ENCODE measurements at places on chromosomes 5 and 9.

GRCh38 chr5:32233696-32234447 lies 59.8 kb upstream of the GOLPH3 start:
- no peak for DNase-seq

DNA sequence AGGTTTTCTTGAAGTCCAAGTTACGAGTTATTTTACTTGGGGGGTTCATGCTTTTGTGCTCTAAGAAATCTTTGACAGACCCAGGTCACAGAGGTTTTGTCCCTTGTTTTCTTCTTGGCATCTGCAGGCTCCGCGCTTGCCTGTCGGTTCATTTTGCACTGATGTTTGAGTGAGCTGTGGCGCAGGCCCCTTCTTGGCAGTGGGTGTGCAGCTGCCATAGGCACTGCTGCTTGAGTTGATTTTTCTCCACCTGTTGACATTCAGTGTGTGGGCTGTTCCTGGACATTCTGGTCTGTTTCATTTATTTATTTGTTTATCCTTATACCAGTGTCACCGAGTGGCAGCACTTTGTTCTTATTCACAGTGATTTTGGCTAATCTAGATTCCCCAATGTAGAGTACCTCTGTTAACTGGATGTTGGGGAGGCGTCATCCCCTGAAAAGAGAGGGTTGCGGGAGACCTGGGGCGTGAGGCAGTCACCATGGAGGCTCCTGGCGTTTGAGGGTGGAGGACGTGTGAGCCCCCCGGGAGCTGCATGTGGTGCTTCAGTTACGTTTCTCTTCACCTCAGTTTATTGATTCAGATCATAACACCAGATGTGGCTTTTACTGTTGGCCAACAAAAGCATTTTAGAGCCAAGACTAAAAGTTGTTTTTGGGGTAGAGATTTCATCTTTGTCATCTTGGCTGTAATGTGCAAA lies 121.4 kb upstream of the CACNA1B start:
- no peak for DNase-seq

DNA sequence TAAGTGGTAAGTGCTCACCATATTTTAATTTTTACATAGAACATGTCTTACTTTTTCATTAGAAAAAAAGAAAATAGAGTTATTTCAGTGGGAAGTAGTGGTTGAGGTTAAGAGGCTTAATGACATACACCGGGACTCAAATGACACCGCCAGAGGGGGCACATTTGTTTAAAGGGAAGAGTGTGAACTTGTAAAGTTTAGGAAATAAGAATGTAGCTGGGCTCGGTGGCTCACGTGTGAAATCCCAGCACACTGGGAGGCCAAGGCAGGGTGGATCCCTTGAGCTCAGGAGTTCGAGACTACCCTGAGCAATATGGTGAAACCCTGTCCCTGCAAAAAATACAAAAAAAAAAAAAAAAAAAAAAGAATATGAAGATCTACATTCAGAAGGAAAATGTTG lies 43.4 kb upstream of the TNFAIP8 start:
- no peak for DNase-seq

DNA sequence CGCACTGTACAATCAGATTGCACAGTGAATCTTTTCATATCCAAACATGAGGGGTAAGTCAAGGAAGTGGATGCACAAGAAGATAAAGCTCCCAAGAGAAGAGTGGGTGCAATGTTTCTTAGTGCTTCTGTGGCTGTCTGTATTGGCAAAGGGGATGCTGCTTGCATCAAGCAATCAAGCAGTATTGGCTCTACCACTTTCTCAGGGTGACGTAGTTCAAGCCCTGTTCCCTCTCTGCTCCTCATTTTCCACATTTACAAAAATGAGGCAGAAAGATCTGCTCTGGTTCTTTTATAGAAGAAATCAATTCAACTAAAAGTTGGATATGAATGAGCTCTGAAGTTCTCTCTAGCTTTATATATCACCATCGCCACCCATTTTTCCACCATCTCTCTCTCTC lies 2.3 kb downstream of the TNFSF8 start:
- peak; percentile 20 for DNase-seq

DNA sequence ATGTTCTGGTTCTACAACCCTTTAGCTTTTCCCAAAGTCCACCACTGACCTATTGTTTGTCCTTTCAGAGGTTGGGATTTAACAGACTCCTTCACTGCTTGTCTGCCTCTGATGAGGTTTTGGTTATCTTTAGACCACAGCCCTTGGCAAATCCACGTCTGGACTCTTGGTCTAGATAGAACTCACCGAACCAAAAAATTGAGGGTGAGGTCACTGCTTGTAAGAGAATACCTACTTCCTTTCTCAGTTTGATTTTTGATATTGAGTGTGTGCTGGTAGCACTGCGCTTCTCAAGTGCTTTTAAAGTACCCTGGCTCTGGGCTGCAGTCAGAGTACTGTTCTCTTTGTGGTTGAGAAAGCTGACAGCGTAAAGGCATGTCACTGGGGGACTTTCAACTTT lies 61.7 kb downstream of the JMY start:
- DNase-seq = no peak

DNA sequence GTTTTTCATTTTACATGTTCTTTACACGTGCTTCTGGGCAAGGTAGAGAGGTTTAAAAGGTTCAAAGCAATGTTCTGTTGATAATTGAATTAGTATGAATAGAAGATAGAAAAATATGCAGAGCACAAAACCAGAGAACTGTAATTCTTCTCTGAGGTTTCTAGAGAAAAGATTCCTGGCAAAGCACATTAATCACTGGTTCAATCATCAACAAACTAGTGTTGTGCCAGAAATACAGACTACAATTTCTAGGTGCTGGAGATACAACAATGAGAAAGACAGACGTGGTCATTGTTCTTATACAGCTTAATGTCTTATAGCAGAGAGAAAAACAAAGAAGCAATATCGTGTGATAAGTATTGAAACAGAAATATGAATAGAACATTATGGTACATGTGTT lies 25.5 kb downstream of the MEGF9 start:
- DNase-seq = no peak

GRCh38 chr9:27118916-27119315 lies 9.9 kb downstream of the TEK start:
- no peak for DNase-seq

DNA sequence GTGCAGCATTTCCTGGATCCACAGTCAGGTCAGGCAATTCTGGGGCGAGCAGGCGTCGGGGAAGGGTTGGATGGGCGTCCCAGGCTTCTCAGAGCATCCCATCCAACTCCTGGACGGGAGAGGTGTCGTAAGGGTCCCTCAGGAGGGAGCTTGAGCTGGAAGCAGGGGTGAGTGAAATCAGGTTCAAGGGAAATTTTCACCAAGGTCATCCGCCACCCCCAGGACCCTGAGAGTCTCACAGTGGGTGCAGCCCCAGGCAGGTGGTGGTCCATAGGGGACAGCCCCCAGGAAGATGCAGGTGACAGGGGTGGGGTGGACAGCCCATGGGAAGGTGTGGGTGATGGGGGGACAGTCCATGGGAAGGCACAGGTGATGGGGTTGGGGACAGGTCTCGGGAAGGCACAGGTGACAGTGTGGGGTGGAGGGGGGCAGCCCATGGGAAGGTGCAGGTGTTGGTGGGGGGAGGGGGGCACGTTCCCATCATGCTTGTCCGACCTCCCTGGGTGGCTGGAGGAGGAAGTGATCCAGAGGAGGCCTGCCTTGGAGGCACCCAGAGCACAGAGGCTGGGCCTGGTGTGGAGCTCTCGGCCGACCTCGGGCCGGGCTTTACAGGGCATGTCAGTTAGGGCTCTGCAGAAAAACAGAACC lies 48.9 kb downstream of the AHRR start:
- no peak for DNase-seq

DNA sequence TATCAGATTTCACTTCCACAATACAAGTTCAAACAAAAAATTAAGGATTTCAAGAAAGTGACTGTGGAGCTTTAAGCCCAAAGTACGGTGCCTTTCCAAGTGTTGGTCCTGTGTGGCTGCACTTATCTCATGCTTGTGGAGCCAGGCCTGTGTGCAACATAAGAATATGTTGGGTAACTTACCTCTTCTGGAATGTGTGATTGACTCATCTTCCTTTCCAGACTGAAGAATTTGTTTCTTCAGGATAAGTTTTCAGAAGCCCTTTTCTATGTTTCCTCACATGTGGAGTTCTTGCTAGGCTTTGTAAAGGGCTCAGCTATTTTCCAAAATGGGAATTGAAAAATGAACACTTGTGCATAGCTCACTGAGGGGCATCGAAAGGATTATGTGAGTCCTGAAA lies 485.1 kb upstream of the PAPPA start:
- no peak for DNase-seq

DNA sequence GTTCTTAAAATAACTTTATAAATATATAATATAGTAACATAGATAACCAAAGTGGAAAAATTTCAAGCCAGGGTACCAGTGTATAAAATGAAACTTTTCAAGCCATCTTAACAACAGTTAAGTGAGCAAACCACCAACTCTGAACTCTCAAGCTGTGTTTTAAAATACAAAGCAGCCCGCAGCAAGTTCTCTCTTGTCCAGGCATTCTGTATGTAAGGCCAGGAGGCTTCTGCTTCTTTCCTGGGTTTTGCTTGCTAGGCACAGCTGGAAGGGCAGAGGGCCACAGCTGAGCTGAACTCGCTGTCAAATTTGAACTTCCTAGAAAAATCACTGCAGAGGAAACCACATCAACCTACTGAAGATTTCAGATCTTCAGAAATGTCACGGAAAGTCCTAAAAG lies 6.8 kb upstream of the CTNNAL1 start:
- DNase-seq = no peak

DNA sequence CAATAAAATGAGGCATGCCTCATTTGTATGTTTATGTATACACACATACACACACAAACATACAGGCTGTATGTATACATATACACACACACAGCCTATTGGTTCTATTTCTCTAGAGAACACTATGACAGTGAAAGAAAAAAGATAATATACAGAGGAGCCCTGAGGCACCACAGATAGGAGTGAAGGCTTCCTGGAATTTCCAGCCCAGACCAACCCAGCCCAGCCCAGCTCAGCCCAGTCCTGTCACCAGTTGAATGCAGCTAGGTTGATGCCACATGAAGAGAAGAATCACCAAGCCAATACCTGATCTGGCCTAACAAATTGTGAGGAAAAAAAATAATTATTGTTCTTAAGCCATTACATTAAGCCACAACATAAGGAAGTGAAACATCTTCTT lies 126.9 kb upstream of the PDE4D start:
- no peak for DNase-seq

DNA sequence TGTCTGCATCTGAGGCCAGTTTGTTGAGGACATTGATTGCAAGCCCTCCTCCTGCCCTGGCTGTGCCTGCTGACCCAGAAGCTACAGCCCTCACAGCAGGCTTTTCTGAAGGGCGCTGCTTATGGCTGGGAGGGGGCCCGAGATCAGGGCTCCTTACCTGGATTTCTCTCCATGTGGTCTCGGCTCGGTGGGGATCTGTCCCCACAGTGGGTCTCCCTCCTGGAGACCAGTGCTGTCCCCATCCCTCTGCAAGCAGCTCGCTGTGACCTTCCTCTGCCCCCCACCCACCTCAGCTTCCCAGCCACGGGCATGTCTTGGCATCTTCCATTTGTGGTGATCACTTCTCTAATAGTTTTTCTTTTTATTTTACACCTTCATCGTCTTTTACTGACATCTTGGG lies 357.9 kb downstream of the IRX2 start:
- no peak for DNase-seq

DNA sequence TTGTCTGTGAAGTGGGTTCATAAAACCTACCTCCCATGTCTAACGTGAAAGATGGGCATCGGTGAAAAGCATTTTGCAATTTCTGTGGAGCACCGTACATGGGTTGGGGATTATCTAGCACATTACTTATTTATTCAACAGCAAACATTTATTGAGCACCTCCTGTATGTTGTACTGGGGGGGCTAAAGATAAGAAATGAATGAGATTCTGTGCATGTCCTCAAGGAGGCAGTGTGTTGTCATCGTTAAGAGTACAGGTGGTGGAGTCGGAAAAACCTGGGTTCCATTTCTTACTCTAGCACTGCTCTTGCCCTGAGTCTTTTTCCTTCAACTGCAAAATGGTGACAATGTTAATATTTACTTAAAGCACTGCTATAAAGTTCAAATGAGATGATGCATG lies 30.4 kb upstream of the DENND1A start:
- no peak for DNase-seq

DNA sequence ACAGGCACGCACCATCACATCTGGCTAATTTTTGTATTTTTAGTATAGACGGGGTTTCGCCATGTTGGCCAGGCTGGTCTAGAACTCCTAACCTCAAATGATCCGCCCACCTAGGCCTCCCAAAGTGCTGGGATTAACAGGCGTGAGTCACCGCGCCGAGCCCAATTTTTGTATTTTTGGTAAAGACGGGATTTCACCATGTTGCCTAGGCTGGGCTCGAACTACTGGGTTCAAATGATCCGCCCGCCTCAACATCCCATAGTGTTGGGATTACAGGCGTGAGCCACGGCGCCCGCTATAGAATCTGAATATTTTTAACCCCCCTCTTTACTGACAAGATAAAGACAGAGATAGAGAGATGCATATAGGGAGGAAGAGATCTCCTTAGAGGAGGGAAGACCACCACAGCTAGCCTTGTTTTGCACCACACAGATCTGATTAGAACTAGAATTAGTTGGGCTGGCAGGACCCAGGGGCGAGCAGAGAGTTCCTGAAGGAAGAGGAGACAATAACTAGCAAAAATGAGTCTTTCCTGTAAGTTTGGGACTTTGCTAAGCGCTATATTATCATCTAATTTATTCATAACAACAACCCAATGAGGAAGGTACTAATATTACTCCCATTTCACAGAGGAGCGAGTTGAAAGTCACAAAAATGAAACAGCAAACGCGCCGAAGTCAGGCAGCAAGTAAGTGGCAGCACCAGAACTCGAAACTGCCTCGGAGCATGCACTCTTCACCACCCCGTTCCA lies 1.5 kb upstream of the ANKHD1 start:
- DNase-seq = no peak

DNA sequence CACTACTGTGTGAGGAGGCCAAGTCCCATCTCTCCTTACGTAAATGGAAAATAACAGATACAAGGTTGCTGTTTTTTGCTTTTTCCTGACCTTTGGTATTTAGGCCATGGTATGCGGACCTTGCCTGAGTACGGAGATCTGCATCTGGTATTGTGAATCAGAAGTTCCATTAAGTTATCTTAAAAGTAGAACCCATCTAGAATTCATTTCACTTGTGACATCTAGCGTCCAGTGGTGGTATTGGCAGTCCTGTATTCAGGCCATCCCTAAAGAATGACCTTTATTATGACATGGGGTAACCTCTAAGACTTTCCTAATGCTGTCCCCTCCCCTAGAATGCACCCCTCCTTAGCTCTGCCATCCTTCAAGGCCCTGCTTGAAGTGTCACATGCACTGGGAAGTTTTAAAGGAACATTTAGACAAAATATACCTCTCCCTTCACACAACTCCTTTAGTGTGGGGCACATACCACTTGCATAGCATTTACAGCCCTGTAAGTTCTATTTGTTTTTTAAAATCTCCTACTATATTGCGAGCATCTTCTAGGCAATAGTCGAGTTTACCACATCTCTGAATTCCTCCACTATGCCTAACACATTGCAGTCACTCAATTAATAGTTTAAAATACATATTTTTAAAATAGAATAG lies 1.9 kb upstream of the SPDL1 start:
- DNase-seq = peak; percentile 66

DNA sequence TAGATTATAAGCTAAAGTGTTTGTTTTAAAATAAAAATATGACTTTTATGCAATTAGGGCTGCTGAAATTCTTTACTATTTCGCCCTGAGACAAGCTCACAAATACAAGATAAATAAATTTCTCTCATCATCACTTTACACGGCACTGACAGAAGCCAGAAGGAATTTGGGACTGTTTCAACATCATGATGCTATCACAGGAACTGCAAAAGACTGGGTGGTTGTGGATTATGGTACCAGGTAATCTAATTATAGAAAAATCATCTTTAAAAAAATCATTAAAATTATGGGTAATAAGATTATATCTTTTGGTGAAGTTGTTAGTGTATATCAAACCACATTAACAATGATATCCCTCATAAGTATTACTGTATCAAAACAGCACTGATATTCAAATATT lies 95.0 kb downstream of the MAN2A1 start:
- no peak for DNase-seq
